NCI-H1417 treated with DMSO at 0.1 percent for 48 hours (cell line): ENCODE measurements at places on chromosomes 12 and 14.

- DNase-seq = no peak
Observed at GRCh38 chr12:52011602-52012214, 5.0 kb downstream of the TAMALIN start.

- no peak for DNase-seq
Observed at GRCh38 chr14:104084251-104085002, 1.1 kb upstream of the ASPG start.

DNA sequence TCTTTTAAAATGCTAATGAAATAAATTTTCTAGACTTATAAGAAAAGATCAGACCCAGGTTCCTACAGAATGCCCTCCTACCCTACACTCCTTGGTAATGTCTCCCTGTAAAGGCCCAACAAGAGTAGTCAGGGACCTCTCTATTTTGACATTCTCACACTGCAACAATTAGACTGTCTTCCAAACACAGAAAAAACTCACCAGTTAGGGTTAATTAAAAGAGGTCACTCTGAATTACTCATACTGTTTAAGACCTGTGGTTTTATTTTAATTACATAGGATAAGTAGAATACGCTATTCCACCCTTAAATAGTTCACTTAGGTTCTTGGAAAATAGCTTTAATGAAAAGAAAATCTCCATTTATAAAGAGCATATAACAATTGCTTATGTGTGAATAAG, 142.4 kb downstream of the ITPR2 start:
- DNase-seq = no peak

GRCh38 chr12:56931474-56931978, 2.7 kb downstream of the SDR9C7 start:
- DNase-seq = no peak

- no peak for DNase-seq
Observed at GRCh38 chr12:39372929-39373328, 70.0 kb downstream of the KIF21A start.

GRCh38 chr12:27965966-27966365, 6.6 kb downstream of the PTHLH start:
- no peak for DNase-seq

DNA sequence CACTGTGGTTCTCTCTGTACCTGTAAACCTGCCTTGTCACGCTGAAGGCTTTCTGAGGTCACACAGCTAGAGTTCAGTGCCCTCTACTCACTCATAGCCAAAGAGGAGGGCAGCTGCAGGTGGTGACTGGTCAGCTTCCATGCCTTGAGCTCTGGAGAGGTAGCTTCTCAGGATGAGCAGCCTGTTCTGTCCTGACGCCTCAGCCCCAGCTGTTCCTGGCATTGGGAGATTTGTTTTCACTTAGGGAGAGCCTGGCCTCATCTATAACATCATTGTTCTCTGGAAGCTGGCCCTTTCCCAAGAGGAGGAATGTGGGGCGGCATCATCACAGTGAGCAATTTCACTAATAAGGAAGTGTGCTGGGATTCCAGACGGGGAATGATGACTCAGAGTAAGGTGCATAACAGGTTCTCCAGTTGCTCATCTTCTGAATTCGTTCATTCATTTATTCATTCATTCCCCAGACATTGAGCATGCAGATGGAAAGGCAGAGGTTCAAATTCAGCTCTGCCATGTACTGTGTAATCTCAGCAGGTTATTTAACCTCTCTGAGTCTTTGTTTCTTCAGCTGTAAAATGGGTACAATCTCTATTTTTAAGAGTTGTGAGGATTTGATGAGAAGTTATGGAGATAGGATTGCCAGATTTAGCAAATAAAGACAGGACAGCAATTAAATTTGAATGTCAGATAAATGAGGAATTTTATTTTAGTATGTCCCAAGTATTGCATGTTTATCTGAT, 255.8 kb upstream of the CRY1 start:
- no peak for DNase-seq

GRCh38 chr14:68041876-68042354, 222.3 kb downstream of the RAD51B start:
- DNase-seq = no peak

- no peak for DNase-seq
Observed at GRCh38 chr12:118560733-118561132, 184.4 kb downstream of the SUDS3 start.

- no peak for DNase-seq
Observed at GRCh38 chr12:107429006-107429705, 256.4 kb upstream of the PWP1 start.

GRCh38 chr14:86296173-86296572, 766.2 kb downstream of the FLRT2 start:
- no peak for DNase-seq

- no peak for DNase-seq
Observed at GRCh38 chr14:30550335-30550734, 8.6 kb upstream of the G2E3 start.

DNA sequence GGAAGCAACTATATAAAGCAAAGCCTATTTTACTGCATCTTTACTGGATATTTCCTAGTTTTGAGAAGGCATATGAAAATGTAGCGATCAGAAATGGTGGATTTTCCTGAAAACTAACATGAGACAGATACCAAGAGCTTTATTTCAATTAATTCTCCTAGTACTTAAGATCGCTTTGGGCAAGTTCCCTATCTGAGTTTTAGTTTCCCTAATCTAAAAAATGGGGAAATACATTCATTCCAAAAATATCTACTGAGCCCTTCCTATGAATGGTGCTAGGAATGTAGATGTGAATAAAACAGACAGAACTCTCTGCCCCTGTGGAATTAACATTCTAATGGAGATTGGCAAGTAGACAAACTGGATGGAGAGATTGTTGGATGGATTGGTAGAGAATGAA, 8.4 kb downstream of the CATSPERB start:
- no peak for DNase-seq

DNA sequence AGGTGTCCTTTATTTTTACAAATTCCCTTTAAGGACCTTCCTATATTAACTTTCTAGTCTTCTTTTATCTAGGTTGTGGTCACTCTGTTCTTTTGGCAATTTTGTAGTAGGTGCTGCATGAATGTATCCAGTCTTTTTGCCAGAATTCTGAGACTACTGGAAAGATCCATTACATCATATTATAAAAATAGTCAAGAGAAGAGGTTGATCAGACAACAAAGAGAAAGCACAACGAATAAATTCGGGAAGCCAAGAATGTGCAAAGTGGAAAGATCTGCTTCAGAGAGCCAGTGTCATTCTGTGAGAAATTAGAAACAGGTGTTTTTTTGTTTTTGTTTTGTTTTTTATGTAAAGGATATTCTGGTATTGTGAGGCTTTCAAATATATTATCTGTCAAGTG, 15.8 kb upstream of the SLC16A7 start:
- DNase-seq = no peak

GRCh38 chr12:109711596-109712461, 1.8 kb upstream of the FAM222A start:
- DNase-seq = no peak

DNA sequence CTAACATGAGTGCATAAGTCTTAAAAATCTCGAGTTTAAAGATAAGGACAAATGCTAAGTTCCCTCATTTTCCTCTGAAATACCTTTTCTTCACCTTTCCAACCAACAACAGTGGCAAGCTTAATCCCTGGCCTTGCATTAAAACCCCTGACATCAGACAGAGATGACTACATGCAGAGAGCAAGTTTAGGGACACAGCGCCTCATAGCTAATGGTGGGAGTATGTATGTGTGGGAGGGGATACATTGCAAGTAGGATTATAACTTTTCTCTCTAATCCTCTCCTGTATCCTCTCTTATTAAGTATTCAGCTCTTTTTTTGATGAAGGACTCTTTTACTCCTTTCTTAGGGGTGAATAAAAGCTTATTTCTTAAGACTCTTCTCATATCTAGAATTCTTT, 547.1 kb downstream of the CCER1 start:
- no peak for DNase-seq

DNA sequence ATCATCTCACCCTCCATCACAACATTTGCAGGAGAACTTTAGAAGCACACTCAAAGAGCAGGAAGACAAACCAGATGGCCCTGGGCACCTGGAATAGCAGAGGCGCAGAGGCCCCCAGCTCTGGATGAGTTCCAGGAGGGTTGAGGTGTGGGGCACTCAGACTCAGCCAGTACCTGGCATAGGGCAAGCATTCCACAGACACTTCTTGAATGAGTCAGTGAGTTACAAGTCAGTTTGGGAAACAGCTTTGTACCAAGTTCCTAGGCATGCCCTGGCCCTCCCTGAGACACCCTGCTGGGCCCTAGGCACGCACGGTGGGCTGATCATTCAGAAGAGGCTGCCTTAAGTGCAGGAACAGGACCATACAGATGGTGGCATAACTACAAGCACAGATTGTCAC, 54.3 kb downstream of the MAP3K9 start:
- DNase-seq = no peak

DNA sequence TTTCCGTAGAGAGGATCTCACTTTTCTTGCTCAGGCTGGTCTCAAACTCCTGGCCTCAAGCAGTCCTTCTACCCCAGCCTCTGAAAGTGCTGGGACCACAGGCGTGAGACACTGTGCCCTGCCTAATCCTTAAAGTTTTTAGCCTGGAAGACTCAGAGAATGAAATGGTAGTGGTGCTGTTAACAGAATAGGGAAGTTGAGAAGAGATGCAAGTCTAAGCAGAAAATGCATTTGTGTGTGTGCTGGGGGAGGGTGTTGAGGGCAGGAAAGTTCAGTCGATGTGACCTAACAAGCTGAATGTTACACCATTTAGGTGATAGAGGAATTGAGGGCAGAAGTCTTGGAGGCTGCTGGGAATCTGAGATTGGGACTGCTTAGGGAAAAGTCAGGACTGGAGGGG, 6.9 kb upstream of the TUBA1A start:
- DNase-seq = no peak

DNA sequence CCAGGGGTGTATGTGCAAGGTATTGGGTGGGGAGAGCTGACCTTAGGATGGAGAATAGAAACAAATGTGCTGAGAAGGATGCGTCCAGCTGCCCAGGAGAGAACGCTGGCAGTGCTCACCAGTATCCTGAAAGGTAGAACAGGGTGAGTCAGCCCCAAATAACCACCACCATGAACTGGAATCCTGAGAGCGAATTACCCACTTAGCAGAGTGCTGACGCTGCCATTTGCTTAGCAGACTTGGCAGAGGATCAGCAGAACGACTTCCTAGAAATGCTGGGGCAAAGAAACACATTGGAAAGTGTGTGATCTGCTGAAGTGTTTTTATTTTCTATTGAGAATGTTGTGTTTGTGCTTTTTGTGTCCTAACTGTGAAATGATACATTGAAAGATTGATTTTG, 213.6 kb downstream of the ADGRD1 start:
- DNase-seq = no peak

- no peak for DNase-seq
Observed at GRCh38 chr14:89107626-89108025, 283.2 kb downstream of the TTC8 start.

- no peak for DNase-seq
Observed at GRCh38 chr12:111827907-111828306, 14.1 kb upstream of the MAPKAPK5 start.

- no peak for DNase-seq
Observed at GRCh38 chr12:26845984-26846383, 13.0 kb upstream of the ITPR2 start.

GRCh38 chr12:47838286-47838931, 18.7 kb upstream of the HDAC7 start:
- DNase-seq = no peak

DNA sequence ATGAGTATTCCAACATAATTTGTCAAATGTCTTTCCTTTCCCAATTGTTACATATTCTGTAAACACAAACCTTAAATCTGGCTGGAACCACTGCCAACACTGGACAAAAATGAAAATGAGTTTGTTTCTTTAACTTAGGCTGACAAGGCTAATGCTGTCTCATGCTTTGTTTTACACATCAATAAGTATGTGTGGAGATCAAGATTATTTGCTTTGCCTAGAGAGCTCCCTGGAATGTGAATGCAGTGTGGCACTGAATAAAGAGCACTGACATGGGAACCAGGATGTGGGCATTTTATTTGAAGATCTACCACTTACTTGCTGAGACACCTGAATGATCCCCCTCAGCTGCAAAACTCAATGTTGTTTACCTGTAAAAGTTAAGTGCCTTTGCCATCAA, 61.7 kb downstream of the RALGAPA1 start:
- no peak for DNase-seq

- DNase-seq = no peak
Observed at GRCh38 chr14:100297320-100298300, 8.6 kb downstream of the SLC25A29 start.

- no peak for DNase-seq
Observed at GRCh38 chr14:51087031-51087441, 7.9 kb downstream of the TRIM9 start.

- DNase-seq = no peak
Observed at GRCh38 chr14:60353420-60353819, 104.4 kb downstream of the PPM1A start.

DNA sequence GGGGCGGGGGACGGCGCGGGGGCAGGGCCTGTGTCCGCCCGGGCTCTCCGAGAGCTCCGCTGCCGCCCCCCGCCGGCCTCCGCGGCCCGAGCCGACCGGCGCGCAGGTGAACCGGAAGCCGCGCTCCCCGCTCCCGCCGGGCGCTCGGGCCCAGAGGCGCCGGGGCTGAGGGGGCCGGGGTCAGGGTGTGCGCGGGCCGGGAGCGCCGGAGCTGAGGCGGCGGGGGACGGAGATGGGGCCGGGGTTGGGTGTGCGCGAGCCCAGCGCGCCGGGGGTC, 431 bp downstream of the HIP1R start:
- no peak for DNase-seq

GRCh38 chr12:275812-276211, 13.2 kb upstream of the SLC6A13 start:
- DNase-seq = no peak

DNA sequence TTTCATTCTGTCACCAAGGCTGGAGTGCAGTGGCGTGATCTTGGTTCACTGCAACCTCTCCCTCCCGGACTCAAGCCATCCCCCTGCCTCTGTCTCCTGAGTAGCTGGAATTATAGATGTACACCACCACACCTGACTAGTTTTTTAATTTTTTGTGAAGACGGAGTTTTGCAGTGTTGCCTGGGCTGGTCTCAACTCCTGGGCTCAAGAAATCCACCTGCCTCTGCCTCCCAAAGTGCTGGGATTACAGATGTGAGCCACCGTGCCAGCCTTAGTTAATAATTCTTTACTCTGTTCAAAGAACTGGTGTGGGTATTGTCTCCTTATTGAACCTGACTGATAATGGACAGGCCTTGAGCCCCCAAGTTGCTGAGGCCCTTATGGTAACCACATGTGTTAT, 10.4 kb upstream of the KRT7 start:
- DNase-seq = no peak

DNA sequence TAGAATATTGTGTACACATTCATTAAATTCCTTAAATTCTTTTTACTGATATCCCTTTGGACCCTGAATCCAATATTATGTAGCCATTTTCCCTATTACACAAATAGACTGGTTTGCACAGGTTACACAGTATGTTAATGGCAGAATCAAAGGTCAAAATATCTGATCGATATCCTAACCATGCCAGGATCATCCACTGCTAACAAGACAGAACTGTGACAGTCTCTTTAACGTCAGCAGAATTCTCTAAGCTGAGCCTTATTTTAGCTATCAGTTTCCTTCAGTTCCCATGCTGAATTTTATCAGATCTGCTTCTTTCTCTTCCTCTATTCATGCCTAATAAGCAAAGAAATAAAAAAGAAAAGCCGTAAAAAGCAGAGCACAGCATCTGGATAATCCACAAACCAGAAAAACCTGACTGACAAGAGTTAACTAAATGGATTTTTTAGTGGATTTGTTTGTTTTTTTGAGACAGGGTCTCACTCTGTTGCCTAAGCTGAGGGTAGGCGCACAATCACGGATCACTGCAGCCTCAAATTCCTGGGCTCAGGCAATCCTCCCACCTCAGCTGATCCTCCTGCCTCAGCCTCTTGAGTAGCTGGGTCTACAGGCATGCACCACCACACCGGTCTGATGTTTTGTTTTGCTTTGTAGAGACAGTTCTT, 130.4 kb downstream of the PAWR start:
- DNase-seq = no peak
